Heart right ventricle (tissue), 16 donors: ENCODE measurements at places on chromosomes 16 and 17.

GRCh38 chr17:81342269-81343070 is 47.4 kb upstream of the SLC38A10 start:
- no peak for DNase-seq

DNA sequence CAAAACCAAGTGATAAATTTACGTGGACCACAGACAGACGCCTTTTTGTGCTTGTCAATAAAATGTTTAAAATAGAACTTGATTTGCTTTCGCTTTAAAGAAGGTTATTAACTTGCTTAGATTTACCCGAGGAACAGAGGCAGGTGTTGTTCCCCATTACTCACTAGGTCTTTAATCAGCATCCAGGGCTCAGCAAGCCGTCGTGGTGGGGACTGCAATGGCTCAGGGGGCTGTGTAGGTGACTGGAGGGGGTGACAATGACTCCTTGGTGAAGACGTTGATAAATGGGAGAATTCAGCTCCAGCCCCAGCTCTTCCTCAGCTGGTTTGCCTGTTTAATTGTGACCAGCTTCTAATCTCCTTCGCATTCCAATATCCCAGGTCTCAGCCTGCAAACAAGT is 231.4 kb downstream of the TMEM114 start:
- DNase-seq = no peak

DNA sequence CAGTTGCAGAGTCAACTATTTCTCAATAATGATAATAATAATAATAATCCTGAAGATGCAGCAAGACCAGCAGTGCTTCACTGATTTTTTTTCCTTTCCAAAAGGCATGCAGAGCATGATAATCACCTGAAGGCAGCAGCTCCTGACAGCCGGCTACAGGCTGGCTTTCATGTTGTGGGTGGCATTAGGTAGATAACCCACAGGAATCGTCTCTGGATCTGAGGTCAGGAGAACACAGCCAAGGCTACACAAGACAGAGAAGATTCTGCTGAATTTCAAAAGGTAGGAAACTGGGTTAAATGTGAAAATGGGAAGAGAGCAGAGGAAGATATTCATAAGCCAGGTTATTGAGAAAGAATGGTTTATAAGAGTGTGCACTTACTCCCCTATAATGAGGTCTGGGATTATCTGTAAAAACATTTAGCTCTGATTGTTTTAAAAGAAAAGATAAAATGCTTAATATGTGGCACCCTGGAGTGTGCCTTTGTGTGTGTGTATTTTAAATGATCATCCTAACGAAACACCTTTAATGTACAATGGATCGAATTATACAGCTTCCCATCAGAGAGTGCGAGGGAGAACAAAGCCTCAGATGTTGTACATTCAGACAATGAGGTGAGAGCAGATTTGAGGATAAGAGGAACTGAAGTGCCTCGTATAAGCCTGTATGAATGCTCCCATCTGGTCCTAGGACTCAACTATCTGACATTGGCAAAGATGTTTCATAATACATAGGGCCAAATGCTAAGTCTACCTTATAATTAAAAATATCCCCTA is 273.1 kb downstream of the PHKB start:
- no peak for DNase-seq

GRCh38 chr16:66523861-66524354 is 26.0 kb downstream of the TK2 start:
- DNase-seq = no peak

DNA sequence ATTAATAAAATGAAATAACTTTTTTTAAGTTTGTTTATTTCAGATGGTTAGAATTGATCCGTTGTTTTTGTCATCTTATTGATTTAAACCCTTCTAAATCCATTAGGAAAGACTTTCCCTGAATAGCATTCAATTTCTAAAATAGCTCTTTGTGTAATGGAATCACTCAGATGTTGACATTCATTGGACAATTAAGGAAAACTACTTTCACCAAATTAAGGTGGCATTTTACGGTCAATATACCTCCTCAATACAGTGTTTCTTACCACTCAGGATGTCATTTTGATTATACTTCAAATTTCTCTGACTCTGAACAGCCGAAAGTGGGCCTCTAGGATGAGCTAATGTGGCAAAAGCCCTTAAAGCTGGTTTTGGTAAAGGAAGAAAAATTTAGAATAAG is 1.8 kb downstream of the ARL6IP1 start:
- no peak for DNase-seq

DNA sequence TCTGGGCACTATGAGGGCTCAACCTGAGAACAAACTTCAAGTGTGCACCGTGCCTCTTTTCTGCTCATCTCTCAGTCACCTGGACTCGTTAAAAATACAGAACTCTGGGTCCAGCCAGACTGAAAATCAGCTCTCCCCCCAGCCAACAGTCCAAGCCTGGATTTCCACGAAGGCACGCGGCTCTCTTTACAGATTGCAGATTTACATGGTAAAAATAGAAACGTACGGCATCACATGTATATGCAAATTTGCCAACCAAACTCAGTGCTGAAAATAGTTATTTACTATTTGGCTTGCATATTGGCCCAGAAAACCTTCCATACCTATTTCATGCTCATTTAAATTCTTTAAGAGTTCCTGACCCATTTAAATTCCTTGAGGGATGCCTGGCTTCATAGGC is 315.8 kb downstream of the MAF start:
- DNase-seq = no peak

DNA sequence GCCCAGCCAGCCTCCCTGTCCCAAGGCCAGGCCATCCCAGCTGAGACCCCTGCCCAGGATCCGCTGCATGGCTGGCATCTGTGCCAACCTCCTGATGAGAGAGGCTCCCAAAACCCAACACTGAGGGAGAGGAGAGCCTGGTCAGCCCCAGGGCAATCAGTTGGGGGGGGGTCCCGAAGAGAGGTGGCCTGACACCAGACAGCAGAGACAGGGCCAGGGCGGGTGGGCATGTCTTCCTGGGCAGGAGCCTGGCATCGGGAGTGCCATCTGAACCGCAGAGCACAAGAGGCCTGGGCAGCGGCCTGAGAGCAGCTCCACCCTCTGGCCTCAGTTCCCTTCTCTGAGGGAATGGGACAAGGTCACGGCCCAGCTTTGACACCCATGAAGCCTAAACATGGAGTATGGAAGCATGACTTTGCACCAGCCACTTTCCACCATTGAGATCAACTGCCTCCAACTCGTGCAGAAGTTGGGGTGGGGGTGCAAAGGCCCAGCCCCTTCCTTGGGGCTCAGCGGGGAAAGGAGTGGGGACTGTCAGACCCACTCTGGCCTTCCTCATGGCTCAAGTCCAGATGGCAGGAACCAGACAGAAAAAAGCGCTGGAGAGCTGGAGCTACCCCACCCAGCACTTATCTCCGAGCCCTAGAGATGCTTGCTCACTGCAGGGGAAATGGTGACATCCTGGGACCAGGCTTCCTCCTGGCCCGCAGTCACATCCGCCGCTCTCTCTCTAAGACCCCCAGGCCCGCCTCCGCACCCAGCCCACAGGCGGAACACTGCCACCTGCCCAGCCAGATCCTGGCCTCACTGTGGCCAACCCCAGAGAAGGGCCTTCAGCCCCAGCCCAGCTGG is 9.7 kb downstream of the RHBDF2 start:
- no peak for DNase-seq

DNA sequence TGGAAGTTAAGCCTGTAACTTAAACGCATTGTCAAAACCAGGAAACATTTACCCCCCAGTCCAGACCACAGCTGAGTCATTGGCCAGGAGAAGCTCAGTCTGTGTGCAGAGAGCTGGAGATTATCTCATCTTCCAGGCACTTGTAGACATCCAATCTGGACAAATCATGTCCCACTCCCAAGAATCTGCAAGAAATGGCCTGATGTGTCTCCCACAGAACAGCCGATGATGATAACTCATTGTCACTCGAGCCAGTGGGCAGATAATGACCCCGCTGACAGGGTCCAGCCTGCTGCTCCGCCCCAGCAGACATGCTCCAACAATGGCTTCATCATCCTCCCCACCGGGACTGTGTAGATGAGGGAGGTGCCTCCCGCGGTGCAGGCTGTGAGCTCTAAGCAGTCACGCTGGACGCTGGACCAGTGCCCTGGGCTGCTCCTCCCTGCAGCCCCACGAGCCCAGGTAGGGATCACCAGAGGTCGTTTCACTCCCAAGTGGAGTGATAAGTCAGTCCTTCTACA is 322.5 kb downstream of the C16orf95 start:
- DNase-seq = no peak

DNA sequence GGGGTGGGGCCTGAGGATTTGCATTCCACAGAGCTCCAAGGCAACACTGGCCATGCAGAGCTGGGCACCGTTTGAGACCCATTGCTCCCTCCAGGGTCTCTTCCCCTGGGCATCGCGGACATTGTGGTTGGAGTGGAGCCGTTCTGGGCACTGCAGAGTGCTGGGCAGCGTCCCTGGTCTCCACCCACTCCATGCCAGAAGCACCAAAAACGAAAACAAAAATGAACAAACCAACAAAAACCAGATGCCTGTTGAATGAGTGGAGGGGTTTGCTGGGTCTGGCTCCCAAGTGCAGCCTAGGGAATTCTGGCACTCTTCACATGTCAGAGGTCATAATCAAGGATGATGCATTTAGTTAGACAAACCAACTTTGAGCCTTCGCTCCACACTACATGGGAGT is 17.9 kb downstream of the WNT9B start:
- DNase-seq = no peak

GRCh38 chr16:46845952-46846351 is 15.0 kb upstream of the C16orf87 start:
- DNase-seq = no peak

DNA sequence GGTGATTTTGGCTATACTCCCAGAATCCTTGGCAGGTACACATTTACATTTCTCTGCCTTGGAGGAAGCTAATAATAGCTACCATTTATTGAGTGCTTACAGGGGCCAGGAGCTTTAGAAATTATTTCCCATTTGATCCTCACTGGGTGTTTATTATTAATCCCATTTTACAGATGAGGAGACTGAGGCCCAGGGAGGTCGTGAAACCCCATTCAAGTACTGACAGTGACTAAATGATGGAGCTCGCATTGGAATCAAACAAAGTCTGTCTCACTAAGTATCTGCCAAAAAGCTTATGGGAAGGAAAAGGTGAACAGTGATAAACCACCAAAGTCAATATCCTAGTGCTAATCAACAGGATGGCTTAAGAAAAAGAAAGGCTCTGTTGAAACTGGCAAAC is 33.3 kb upstream of the XYLT1 start:
- no peak for DNase-seq

DNA sequence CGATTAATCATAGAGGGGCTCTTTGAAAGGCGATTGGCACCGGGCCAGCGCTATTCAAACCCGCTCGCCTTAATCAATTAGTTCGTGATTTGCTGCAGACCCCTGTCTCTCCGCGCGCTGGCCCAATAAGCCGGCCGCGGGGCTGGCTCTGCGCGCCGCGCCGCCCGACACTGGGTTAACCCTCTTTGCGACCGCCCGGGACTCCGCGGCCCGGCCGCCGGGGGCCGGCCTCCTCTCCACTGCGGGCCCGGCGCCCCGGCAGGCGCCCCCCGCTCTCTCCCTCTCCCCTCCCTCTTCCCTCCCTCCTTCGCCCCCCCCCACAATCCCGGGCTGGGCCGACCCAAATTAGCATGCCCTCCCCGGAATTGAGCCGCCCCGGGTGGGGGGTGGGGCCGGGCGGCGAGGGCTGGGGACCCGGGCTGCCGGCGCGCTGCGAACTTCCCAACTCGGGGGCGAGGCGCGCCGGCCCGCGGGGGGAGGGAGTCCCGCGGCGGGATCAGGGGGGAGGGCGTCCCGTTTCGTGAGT is 428 bp upstream of the SALL1 start:
- peak; percentile 63 for DNase-seq

GRCh38 chr16:83713597-83713996 is 94.2 kb upstream of the HSBP1 start:
- DNase-seq = no peak

DNA sequence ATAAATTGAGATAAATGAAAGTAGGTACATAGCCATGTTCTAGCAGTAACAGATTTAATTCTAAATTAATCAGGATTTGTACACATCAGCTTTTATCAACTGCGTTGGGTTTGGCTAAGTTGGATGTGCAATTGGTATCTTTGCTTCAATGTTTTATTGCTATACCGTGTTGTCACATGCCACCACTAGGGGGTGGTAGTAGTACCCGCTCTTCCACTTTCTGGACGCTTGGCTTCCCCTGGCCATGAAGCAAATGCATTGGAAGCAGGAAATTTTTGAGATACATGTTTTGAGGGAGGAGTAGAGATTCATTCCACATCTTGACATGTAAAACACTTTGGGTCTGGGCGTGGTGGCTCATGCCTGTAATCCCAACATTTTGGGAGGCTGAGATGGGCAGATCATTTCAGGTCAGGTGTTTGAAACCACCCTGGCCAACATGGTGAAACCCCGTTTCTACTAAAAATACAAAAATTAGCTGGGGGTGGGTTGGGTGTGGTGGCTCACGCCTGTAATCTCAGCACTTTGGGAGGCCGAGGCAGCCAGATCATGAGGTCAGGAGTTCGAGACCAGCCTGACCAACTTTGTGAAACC is 58.6 kb downstream of the EMP2 start:
- no peak for DNase-seq

- no peak for DNase-seq
Observed at GRCh38 chr17:2775206-2775605, 21.0 kb upstream of the RAP1GAP2 start.

DNA sequence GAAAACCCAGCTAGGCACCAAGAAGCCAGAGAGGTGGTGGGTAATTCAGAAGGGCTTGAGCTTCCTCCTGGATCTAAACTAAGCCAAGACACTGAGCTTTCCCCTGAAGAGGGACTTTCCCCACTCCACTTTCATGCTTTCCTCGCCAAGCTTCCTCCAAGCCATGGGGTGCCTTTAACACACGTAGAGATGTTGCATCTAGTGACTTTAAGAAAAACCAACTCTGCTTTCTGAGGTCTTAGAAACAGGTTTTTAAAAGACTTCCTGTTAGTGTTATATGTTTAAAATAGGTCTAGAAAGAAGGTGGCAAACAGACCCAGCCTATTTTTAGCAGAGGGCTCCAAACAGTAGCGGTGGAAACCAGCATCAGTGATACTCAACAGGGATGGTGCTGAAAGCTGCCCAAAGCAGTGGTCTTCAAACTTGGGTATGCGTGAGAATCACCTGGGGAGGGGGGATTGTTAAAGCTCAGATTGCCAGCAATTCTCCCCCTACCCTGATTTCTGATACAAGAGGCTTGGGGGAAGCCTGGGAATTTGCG is 585.6 kb downstream of the CDH13 start:
- DNase-seq = no peak

- no peak for DNase-seq
Observed at GRCh38 chr17:83176623-83177583, 97.5 kb downstream of the METRNL start.

GRCh38 chr17:18356624-18357023 is 6.7 kb downstream of the SHMT1 start:
- DNase-seq = no peak
